ENCODE measurements at places on chromosomes 1 and 21. TPM values are rescaled to one million over a fixed set of nuclear protein-coding genes. Genes with fewer than 3 reads are reported as not detected.
A peak's percentile ranks its signal among the peaks of the same experiment; 100 is the strongest.

DNA sequence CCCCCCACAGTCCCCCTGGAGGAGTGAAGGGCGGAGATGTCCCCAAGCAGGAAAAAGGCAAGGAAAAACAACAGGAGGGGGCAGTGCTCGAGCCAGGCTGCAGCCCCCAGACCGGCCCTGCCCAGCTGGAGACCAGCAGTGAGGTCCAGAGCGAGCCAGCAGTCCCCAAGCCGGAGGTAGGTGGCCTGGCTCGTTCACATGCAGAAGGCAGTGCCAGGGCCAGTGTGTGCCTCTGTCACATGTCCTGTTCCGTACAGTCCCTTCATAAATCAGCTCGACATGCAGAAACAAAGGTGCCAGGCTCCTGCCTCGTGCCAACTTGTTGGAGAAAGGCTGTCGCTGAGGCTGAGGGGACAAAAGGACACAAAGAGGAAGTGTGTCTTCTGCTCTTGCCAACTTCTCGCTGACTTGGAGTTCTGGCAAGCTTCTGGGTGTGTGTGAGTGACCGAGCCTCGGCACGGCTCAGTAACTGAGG, 24.1 kb upstream of the MPZL1 start:
- H3K36me3 ChIP-seq, result peaks cover 24% of the 10 kb centered on the region
- peaks cover 5% of the 10 kb centered on the region for H3K4me1 ChIP-seq
- H3K27ac ChIP-seq, result no peak overlapping the region
- no peaks in the 10 kb centered on the region for H3K27me3 ChIP-seq
- H3K4me3 ChIP-seq, result no peak overlapping the region
- DNase-seq, result peak; percentile 32

The LDLRAD1 gene
- 9.4 TPM for total RNA-seq

DNA sequence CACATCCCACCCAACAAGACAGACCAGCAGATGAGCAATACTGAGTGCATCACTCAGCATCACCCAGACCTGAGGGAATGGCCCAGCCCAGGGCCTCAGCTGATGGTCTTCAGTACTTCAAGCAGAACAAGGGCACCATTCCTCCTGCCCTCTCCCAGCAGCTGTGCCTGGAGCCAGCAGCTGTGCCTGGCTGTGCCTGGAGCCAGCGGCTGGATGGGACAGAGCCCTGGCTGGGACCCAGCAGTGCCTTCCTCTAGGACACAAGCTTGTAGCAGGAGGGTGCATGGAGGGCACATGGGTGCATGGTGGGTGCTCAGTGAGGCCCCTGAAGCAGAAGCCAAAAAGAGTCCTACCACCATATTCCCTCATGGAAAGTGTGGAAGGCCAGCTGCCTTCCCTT, 583.8 kb downstream of the NPHP4 start:
- no peaks in the 10 kb centered on the region for H3K27me3 ChIP-seq
- H3K27ac ChIP-seq, result no peak overlapping the region
- no peaks in the 10 kb centered on the region for H3K4me1 ChIP-seq
- no peak overlapping the region for H3K4me3 ChIP-seq
- H3K36me3 ChIP-seq, result no peaks in the 10 kb centered on the region
- no peak for DNase-seq

- peak; percentile 86 for DNase-seq
- H3K27ac ChIP-seq, result no peak overlapping the region
- peaks cover 24% of the 10 kb centered on the region for H3K4me1 ChIP-seq
- H3K4me3 ChIP-seq, result no peak overlapping the region
Observed at GRCh38 chr1:21586846-21587601, 77.8 kb downstream of the ALPL start.

DNA sequence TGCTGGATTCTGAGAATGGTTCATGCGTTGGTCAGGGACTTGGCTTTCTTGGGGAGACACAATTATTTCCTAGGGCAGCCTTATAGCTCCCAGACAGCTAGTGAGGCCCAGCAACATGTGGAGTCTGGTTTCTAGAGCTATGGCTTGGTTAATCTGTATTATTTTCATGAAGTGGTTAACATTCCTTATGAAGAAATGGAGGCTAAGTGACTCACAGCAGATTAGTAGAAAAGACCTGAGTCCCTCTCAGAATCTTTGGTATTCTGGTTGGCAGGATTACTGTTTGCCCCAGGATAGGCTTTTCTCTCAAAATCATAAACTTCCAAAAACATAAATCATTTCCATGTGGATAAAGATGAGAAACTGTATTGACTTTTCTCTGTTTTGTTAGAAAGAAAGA, 42.3 kb downstream of the DUSP10 start:
- H3K4me3 ChIP-seq, result no peak overlapping the region
- H3K27ac ChIP-seq, result peak overlapping the region; percentile 13
- H3K27me3 ChIP-seq, result no peaks in the 10 kb centered on the region
- H3K36me3 ChIP-seq, result peaks cover 16% of the 10 kb centered on the region
- no peak for DNase-seq

GRCh38 chr1:118960026-118960561, 28.0 kb downstream of the TBX15 start:
- H3K27me3 ChIP-seq, result no peaks in the 10 kb centered on the region
- H3K4me1 ChIP-seq, result no peaks in the 10 kb centered on the region
- H3K27ac ChIP-seq, result no peak overlapping the region
- no peak overlapping the region for H3K4me3 ChIP-seq
- H3K36me3 ChIP-seq, result no peaks in the 10 kb centered on the region
- no peak for DNase-seq

The MANEAL gene
- total RNA-seq, result 6.7 TPM

The SPRR2E gene
- total RNA-seq, result not detected

DNA sequence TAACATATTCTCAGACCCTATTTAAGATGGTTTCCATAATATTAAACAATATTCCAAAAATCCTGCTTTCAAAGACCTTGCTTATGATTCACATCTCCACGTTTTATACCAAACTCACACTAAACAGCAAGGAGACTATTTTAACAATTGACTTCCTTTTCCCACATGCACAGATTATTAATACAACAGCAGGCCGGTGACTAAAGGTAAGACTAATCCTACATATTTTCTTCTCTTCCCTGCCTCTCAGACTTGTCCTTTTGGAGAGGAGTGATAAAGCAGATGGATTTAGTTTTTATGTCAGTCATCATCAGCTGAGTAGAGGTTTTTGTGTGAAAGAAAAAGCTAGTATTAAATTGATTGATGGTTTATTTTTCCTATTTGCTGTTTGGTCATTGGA, 400.6 kb downstream of the NTNG1 start:
- no peaks in the 10 kb centered on the region for H3K27me3 ChIP-seq
- no peak overlapping the region for H3K4me3 ChIP-seq
- DNase-seq, result no peak
- H3K27ac ChIP-seq, result no peak overlapping the region
- H3K36me3 ChIP-seq, result no peaks in the 10 kb centered on the region

- no peaks in the 10 kb centered on the region for H3K27me3 ChIP-seq
- H3K36me3 ChIP-seq, result no peaks in the 10 kb centered on the region
- no peaks in the 10 kb centered on the region for H3K4me1 ChIP-seq
Observed at GRCh38 chr1:53398091-53398490, 61.1 kb upstream of the DMRTB1 start.

GRCh38 chr1:56484695-56485094, 94.7 kb downstream of the PLPP3 start:
- no peak overlapping the region for H3K27ac ChIP-seq
- no peak overlapping the region for H3K4me3 ChIP-seq
- no peaks in the 10 kb centered on the region for H3K27me3 ChIP-seq
- H3K36me3 ChIP-seq, result no peaks in the 10 kb centered on the region
- no peaks in the 10 kb centered on the region for H3K4me1 ChIP-seq

The RAD54L gene
- total RNA-seq, result not detected

- no peaks in the 10 kb centered on the region for H3K4me1 ChIP-seq
- no peaks in the 10 kb centered on the region for H3K27me3 ChIP-seq
- no peak for DNase-seq
- no peak overlapping the region for H3K4me3 ChIP-seq
Observed at GRCh38 chr1:56137090-56137489, 442.3 kb downstream of the PLPP3 start.

The S100A8 gene
- 439 TPM for total RNA-seq

DNA sequence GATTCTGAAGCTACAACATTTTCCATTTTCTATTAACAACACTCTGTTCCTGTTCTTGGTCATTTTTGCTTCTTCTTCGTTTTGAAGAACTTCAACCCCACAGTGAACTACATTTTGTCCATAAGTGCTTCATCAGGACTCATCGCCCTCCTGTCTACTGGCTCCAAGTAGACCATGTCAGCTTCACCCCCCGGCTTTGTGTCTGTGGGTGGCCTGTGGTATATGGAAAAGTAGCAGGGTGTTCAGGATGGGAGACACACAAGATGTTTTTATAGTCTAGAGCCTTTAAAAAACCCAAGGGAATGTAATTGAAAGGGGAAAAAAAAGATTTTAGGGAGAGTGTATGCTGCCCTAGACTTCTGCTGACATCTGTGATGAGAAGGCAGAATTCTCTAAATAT, 46.1 kb downstream of the GIPC2 start:
- no peaks in the 10 kb centered on the region for H3K4me1 ChIP-seq
- H3K27me3 ChIP-seq, result no peaks in the 10 kb centered on the region
- H3K27ac ChIP-seq, result no peak overlapping the region
- no peak overlapping the region for H3K4me3 ChIP-seq
- H3K36me3 ChIP-seq, result no peaks in the 10 kb centered on the region

DNA sequence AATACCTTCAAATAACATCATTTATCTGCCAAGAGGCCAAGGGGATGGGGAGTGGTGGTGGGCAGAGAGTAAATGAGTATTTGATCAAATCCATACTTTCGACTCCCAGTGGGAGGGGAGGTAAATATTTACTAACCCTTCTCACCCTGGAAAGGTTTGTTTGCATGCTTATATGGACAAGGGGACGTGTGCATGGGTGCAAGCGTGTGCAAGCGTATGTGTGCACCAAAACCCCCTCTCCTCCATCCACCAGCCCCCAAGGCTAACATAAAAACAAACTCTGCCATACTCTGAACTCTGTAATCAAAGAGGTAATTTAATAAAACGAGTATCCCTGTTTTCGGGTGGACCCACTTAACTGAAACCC, 58.0 kb downstream of the SYF2 start:
- no peaks in the 10 kb centered on the region for H3K36me3 ChIP-seq
- H3K4me3 ChIP-seq, result no peak overlapping the region
- no peak for DNase-seq
- H3K27me3 ChIP-seq, result no peaks in the 10 kb centered on the region

The OTUD7B gene
- 25.8 TPM for total RNA-seq

GRCh38 chr1:86247597-86248279, 91.2 kb upstream of the COL24A1 start:
- H3K4me1 ChIP-seq, result no peaks in the 10 kb centered on the region
- DNase-seq, result no peak
- no peaks in the 10 kb centered on the region for H3K27me3 ChIP-seq
- H3K27ac ChIP-seq, result no peak overlapping the region

DNA sequence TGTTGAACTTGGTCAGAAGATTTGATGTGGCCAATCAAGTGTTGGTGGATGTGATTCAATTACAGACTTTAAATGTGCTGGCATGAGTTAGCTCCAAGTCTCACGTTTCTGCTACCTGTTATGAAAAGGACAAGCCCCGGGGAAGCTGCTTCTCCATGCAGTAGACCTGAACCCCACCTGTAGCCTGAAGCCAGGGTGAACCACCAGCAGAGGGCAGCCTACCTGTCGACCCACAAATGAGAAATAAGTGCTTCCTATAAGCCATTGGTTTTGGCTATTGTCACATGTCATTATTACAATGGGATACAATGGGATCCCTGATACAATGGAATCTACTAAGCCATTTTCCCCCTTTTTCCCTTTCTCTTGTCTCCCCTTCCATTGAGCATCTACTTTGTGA, 230.2 kb downstream of the PRDM2 start:
- DNase-seq, result no peak
- no peak overlapping the region for H3K27ac ChIP-seq

DNA sequence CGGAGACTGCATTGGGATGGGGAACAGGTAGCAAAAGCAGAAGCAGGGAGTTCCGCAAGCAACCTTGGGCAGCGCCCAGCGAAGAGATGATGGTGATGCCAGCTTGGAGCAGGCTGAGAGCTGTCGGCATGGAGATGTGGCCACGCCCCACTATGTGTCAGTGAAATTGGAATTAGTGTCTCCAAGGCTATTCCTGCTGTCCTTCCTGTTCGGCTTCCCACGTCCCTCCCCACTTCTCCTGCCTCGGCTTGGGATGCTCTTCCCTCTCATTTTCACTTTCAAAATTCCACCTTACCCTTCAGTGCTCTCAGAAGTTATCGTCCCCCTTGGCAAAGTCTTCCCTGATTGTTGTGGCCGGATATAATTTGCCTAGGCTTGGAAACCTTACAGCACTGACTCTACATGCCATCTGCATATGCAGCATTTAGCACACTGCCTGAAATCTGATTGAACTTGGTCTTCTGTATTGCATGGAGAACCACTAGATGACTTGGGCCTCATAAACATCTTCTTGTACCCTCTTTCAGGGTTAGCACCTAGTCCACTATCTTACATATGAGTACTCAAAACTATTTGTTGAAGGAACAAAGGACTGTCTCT, 270.7 kb upstream of the RUNX1 start:
- H3K4me1 ChIP-seq, result peaks cover 8% of the 10 kb centered on the region
- H3K27me3 ChIP-seq, result no peaks in the 10 kb centered on the region

GRCh38 chr21:40765811-40766210, 81.1 kb downstream of the DSCAM start:
- H3K4me3 ChIP-seq, result no peak overlapping the region
- no peak overlapping the region for H3K27ac ChIP-seq
- no peaks in the 10 kb centered on the region for H3K36me3 ChIP-seq
- H3K27me3 ChIP-seq, result no peaks in the 10 kb centered on the region

The CHIA gene
- 20.7 TPM for total RNA-seq

DNA sequence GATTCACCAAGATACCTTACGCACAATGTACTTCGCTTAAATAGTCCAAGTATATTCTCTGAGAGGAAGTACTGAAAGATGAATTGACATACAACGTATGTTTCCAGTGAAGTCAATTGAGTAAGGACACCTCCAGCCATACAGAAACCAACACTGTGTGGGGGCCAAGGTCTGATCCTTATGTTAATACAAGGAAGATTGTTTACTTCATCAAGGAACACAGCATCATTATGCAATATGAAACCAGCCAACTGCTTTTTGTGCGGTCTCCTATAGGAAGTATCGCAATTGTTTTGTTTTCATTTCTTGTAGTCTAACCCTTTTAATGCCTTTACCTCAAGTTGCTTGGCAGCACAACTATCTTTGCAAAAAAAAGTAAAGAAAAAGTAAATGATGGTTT, 28.2 kb upstream of the TEKT2 start:
- no peaks in the 10 kb centered on the region for H3K27me3 ChIP-seq
- peaks cover 6% of the 10 kb centered on the region for H3K36me3 ChIP-seq
- DNase-seq, result no peak
- no peaks in the 10 kb centered on the region for H3K4me1 ChIP-seq

- no peak overlapping the region for H3K4me3 ChIP-seq
- no peak for DNase-seq
- no peaks in the 10 kb centered on the region for H3K27me3 ChIP-seq
- no peaks in the 10 kb centered on the region for H3K4me1 ChIP-seq
- H3K27ac ChIP-seq, result no peak overlapping the region
Observed at GRCh38 chr1:241274693-241275092, 82.3 kb downstream of the RGS7 start.

The CCDC18 gene
- total RNA-seq, result 7.0 TPM

GRCh38 chr1:198655459-198656121, 16.8 kb downstream of the PTPRC start:
- H3K36me3 ChIP-seq, result no peaks in the 10 kb centered on the region
- no peak overlapping the region for H3K4me3 ChIP-seq
- DNase-seq, result no peak
- H3K27ac ChIP-seq, result peak overlapping the region; percentile 83

GRCh38 chr1:90989990-90990389, 31.8 kb downstream of the ZNF644 start:
- no peak for DNase-seq
- no peaks in the 10 kb centered on the region for H3K36me3 ChIP-seq
- no peaks in the 10 kb centered on the region for H3K27me3 ChIP-seq
- no peaks in the 10 kb centered on the region for H3K4me1 ChIP-seq
- H3K27ac ChIP-seq, result no peak overlapping the region

The AIRE gene
- not detected for total RNA-seq

GRCh38 chr21:46229923-46230260, 1.3 kb upstream of the LSS start:
- H3K27ac ChIP-seq, result peak overlapping the region; percentile 70
- DNase-seq, result no peak

All from upper lobe of left lung (tissue), 6 donors.